Karpas-422 (cell line): ENCODE measurements at places on chromosomes 7 and 10. TPM values are rescaled to one million over a fixed set of nuclear protein-coding genes. Genes with fewer than 3 reads are reported as not detected.
A peak's percentile ranks its signal among the peaks of the same experiment; 100 is the strongest.

- no peaks in the 10 kb centered on the region for H3K36me3 ChIP-seq
- H3K27me3 ChIP-seq = no peaks in the 10 kb centered on the region
- no peak overlapping the region for H3K4me3 ChIP-seq
- H3K4me1 ChIP-seq = no peaks in the 10 kb centered on the region
- no peak overlapping the region for H3K27ac ChIP-seq
- peak; percentile 36 for DNase-seq
Observed at GRCh38 chr7:2698581-2699288, 10.7 kb downstream of the AMZ1 start.

DNA sequence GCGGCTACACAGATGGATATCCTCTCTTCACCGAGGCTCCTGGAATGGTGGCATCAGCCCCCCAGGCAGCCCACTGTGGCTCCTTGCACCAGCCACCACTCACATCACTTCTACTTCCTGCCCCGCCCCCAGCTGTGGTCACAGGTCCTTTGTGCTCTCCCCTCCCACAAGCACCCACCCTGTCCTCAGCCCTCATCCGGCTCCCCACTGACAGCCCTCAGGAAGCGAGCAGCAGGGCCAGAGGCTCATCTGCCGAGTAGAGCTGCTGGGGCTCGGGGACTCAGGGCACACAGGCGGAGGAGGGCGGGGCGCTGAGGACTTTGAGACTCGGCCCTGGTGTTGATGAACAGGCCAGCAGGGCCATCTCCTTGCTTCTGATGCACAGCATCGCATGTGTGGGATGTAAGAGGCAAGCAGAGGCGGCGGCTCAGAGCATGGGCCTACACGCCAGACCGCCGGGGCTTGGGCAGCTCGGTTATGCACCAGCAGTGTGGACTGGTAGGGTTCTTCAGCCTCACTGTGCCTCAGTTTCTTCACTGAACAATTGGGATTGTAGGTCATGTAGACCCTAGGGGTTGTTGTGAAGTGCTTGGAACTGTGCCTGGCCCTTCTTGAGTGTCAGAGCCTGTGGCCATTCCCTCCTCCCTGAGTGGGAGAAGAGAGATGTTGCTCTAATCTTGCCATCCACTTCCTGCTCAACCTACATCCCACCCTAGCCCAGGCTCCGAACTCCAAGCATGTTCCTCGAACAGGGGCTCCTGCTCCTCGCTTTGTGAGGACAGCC is at the start of gene PRF1:
TSS of gene PRF1 (minus strand) at position 77 of the 784 bp plus-strand sequence. CDS start 1,839 bp downstream, outside the sequence.
- H3K4me3 ChIP-seq = no peak within 1 kb of the TSS
- no peak within 1 kb of the TSS for H3K27ac ChIP-seq
- H3K27me3 ChIP-seq = no peaks in the 10 kb centered on the region
- no peak for DNase-seq
- H3K36me3 ChIP-seq = no peaks in the 10 kb centered on the region

DNA sequence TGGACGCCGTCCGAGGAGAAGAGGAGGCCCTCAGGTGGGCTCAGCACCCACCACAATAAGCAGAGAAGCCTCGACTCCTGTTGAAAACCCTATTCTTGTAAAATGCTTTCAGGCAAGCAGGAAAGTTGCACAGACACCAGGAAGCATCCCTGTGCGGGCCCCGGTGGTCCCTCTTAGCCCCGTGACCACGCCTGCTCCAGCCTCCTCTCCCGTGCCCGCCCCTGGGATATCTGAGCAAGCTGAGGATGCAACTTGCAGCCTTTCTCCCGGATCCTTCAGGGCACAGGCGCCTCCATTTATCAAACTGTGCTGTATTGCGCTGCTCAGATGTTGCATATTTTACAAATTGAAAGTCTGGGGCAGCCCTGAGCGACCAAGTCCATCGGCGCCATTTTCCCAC is 72.7 kb downstream of the CFAP46 start:
- H3K27ac ChIP-seq = no peak overlapping the region
- no peaks in the 10 kb centered on the region for H3K36me3 ChIP-seq
- no peaks in the 10 kb centered on the region for H3K27me3 ChIP-seq
- H3K4me1 ChIP-seq = no peaks in the 10 kb centered on the region

GRCh38 chr10:132486539-132487121 is 51.0 kb upstream of the INPP5A start:
- H3K27me3 ChIP-seq = no peaks in the 10 kb centered on the region
- no peaks in the 10 kb centered on the region for H3K36me3 ChIP-seq
- no peaks in the 10 kb centered on the region for H3K4me1 ChIP-seq
- H3K4me3 ChIP-seq = no peak overlapping the region

GRCh38 chr7:133735222-133735621 is 391.9 kb upstream of the LRGUK start:
- no peak for DNase-seq
- H3K4me1 ChIP-seq = no peaks in the 10 kb centered on the region
- H3K4me3 ChIP-seq = no peak overlapping the region
- no peak overlapping the region for H3K27ac ChIP-seq

GRCh38 chr10:22628309-22628708 is 86.1 kb downstream of the PIP4K2A start:
- DNase-seq = no peak
- no peaks in the 10 kb centered on the region for H3K27me3 ChIP-seq
- H3K36me3 ChIP-seq = no peaks in the 10 kb centered on the region
- H3K27ac ChIP-seq = no peak overlapping the region
- no peak overlapping the region for H3K4me3 ChIP-seq
- peaks cover 19% of the 10 kb centered on the region for H3K4me1 ChIP-seq

DNA sequence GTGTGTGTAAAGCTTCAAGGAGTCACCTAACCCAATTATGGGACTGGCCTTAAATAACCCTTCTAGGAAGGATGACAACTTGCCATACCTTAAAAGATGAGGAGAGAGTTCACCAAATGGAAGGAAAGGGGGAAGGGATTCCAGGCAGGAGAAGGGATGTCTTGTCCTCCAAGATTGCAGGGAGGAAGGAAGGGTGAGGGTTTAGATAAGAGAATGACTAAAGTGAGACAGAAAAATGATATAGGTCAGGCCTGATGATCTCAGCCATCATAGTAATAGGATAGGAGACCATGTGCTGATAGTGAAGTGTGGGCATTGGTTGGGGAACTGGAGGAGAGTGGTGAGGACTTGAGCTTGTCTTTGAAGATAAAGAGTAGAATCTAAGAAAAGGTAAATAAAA is 7.7 kb upstream of the TMEM26 start:
- H3K36me3 ChIP-seq = no peaks in the 10 kb centered on the region
- no peak overlapping the region for H3K4me3 ChIP-seq
- DNase-seq = no peak
- no peaks in the 10 kb centered on the region for H3K4me1 ChIP-seq

SAMD8 gene
- total RNA-seq = 15.7 and 18.8 TPM in 2 replicates

C10orf62 gene
- total RNA-seq = not detected in 2 replicates

ETV1 gene
- not detected in 2 replicates for total RNA-seq

SPDYE11 gene
- total RNA-seq = not detected in 2 replicates

CYP3A5 gene
- total RNA-seq = not detected in 2 replicates
